NCI-H446 (cell line): ENCODE measurements at places on chromosomes 11 and 22.
A peak's percentile ranks its signal among the peaks of the same experiment; 100 is the strongest.

DNA sequence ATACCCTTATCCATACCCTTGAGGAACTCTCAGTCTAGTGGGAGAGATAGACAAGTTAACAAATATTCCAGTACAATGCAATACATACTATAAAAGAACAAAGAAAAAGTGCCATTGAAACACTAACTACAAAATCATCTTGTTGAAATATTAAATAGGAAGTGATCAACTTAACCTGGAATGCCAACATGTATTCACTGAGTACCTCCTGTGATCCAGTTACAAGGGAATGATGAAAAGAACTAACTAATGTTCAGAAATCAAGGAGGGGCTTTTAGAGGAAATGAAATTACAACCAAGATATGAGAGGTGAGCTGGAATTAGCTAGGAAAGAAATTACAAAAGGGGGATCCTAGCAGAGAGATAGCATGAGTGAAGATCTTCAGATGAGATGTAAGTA is 6.2 kb upstream of the FIBIN start:
- DNase-seq: no peak

DNA sequence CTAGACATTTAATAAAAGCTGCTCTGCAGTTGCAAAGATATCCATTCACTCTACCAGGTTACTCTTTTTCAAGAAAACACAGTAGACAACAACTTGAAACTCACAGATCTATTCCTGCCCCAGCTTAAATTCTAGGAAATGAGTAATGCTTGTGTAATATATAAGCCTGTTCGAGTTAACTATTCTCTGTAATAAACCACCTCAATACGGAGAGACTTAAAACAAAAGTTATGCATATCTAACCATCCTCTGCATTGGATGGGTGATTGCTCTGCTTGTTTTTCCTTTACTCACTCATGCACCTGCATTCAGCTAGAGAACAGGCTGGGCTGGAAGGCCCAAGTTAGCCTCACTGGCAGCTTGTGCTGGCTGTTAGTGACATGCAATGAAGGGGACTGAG is 13.3 kb downstream of the LRRC4C start:
- no peak for DNase-seq

GRCh38 chr11:66885950-66886440 is 29.1 kb downstream of the LRFN4 start:
- no peak for DNase-seq

DNA sequence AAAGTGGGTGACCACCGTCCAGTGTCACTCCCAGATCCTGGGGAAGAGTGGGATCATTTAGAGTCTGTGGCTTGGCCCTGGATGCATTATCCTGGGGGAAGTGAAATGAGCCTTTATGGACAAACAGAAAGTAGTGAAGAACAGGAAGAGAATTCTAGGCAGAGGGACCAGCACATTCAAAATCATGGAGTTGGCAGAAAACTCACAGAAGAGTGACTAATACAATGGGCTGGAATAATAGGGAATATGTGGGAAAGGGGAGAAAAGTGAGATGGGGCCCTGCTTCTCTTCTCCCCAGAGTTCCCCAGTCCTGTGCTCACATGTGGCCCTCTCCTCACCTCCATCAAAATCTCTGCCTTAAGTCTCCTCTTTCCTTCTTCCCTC is 84.3 kb downstream of the CCDC81 start:
- DNase-seq: no peak

- DNase-seq: no peak
Observed at GRCh38 chr11:1744137-1744886, 6.1 kb downstream of the IFITM10 start.

DNA sequence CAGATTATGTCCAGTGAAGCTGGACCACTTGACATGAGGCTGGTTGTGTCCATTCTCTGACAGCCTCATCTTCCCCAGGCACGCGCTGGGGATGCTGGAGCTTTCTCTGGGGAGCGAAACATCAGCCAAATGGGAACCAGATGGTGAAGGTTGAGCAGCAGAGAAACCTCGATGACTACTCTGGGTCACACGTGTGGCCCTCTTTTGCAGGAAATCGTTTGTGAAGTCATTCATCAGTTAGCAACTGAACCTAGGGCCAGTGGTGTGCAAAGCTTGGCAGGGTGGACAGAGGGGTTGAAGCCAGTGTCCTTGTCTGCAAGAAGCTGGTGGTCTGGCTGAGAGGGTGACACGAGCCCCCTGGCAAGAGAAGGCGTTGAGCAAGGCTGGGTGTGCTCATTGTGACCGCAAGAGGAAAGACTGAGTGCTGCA is 109.8 kb downstream of the ZBTB16 start:
- DNase-seq: no peak

DNA sequence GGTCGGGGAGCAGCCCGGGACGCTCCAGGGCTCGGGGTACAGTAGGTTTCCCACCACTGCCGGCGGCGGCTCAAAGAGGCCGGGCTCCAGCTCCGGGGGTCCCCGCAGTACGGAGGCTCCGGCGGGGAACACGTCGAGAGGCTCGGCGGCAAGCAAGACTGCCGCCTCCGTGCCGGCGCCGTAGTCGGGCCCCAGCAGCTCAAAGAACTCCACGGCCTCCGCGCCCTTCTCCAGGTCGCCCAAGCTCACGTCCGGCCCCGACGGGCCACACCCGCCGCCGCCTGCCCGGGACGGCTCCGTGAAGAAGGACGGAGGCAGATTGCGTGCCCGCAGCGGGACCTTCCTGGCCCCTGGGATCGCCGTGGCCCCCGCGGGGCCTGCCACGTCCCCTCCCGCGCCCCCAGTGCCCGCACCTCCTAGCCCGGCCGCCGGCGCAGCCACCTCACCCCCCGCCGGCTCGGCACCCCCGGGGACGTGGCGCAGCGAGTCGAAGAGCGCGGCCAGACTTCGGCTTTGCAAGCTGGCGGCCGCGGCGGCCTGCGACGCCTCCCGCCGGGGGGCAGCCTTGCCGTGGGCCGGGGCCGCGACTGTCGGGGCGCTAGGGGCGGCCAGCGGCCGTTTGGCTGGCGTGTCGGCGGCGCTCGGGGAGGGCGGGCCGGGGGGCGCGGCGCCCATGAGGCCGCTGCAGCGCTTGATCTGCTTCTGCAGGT is 775 bp downstream of the FAM181B start:
- peak; percentile 53 for DNase-seq

GRCh38 chr22:37091994-37092393 is 17.5 kb downstream of the TMPRSS6 start:
- DNase-seq: no peak

GRCh38 chr22:24101966-24102365 is 79.3 kb upstream of the SUSD2 start:
- DNase-seq: no peak

- DNase-seq: no peak
Observed at GRCh38 chr22:30754521-30754920, 59.8 kb downstream of the OSBP2 start.
